IPS DF 6.9 (cell line): ENCODE measurements at places on chromosomes 6 and 20.

GRCh38 chr6:80594461-80594860 lies 488.0 kb downstream of the BCKDHB start:
- no peak for DNase-seq

- no peak for DNase-seq
Measured at GRCh38 chr6:158471339-158471738, 88.6 kb upstream of the TMEM181 start.

DNA sequence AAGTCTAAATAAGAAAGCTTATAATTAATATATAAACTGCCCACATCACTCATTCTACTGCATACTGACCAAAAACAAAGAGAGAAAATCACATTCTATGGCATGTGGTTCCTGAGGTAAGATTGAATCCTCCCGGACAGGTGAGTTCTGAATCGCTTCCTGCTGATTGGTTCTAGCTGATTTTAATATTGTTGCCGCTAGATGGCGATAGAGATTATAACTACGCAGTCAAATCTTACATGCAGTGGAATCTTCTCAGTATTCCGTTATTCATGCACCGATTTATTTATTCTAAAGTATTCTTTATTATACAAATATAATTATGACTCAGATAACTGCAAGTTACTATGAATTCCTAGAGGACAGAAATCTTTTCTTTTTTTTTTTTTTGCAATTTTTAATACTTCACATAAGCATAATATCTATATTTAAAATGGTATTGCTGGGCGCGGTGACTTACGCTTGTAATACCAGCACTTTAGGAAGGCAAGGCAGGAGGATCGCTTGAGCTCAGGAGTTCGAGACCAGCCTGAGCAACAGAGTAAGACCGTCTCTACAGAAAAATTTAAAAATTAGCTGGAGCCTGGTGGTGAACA lies 24.2 kb upstream of the TMX4 start:
- peak; percentile 22 for DNase-seq

DNA sequence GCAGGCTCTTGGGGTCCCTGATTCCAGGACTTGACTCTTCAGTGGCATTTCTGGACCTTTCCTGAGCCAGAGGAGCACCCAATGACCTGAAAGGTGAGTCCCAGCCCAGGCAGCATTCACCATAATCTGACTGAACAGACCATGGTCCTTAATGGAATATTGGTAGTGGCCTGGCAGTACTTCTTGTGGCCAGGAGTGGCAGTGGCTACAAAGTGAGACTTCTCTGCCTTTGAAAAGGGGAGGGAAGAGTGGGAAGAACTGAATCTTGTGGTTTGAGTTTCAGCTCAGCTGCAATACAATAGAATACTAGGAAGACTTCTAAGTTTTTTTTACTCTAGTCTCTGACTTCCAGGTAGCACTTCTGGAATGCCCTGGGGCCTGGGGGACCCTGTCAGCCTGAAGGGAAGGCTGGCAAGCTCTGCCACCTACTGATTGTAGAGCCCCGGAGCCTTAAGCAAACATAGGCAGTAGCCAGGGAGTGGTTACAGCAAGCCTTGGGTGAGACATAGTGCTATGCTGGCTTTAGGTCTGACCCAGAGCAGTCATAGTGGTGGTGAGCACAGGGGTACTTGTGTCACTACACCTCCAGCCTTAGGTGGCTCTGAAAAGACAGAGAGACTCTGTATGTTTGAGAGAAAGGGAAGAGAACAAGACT lies 674.2 kb upstream of the MANEA start:
- no peak for DNase-seq

DNA sequence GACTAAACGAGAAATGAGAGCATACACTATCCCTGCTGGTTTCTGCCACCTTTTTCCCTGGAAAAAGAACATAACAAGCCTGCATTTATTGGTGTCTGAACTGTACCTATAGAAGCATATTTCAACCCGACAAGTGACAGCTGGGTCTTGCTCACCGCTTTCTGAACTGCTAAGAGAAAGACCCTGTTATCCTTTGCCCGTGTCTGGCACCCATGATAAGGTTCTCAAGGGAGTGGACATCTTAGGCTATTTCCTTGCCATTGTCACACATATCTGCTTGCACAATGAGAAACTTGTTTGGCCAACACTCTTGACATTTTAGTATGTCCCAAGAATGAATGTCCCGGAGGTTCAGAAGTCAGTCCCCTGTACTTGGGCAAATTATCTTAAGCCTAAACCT lies 19.3 kb downstream of the RIPOR2 start:
- DNase-seq, result no peak

GRCh38 chr20:43976547-43976946 lies 61.9 kb downstream of the TOX2 start:
- DNase-seq, result no peak

DNA sequence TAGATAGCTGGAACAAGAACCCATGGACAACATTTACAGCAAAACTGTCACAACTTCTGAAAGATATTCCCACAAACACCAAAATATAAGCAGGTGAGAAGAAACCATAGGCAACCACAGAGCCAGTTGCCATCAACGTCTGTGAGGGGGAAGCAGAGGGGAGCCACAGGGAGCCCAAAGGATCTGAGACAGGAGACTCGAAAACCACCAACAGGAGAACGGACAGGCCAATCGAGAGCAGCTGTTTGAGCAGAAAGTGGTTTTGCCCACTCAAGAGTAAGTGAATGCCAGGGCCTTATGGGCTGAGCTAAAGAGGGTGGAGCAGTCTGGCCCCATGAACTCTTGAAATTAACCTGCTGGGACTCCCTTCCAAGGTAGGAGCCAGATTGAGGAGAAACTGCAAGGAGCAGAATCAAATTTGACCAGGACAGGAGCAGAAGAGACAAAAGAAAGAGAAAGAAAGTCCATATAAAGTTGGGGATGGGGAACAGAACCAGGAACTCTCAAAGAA lies 195.4 kb downstream of the ANKRD60 start:
- DNase-seq, result no peak

DNA sequence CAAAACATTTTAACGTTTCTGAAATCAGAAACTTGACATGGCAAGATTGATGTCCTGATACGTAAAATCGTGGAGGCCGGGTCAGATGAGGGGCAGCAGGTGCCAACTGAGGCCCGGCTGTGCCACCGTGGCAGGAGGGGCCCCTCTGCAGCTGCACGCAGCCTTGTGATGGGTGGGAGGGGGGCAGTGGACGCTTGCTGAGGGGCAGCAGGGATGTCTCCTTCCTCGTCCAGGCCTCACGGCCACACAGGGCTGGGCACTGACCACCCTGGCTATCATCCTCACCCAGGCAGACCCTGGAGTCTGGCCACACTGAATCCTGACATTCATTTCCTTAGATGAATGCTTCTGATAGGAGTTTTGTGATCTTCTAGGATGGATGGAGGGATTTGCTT lies 114.7 kb downstream of the ERMARD start:
- DNase-seq, result no peak

GRCh38 chr6:117615750-117616390 lies 13.6 kb upstream of the GOPC start:
- no peak for DNase-seq

DNA sequence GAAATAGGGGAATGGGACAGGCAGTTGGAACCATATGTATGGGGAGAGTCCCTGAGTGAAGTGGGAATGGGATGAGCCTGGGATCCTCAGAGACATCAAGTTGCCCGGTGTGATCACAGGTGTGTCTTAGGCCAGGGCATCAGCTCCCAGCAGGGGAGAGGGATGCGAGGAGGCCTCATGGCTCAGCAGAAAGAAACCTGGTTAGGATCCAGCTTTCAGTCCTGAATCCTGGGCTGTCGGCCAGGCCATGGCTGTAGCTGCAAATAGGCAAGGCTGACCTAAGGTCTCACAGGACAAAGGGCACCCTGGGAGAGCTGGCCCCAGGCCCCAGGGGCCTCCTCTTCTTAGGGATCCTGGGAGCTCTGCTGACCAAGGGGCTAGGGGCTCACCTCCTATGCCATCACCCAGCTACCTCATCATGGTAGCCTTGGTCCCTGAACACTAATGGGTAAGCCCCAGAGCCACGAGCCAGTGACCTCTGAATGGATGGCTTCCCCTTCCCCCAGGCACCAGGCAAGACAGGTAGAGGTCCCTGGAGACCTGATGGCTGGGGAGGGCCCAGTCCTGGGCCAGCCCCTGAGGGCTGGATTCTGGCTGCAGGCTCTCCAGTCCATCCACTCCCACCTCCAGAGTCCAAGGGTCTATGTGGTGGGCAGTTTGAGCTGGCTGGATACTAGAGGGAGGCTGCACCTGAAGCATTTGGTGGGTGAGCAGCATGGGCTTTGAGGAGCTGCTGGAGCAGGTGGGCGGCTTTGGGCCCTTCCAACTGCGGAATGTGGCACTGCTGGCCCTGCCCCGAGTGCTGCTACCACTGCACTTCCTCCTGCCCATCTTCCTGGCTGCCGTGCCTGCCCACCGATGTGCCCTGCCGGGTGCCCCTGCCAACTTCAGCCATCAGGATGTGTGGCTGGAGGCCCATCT lies at the start of gene SLC22A7:
Gene SLC22A7, plus strand, starts transcription at position 617 of the 921 bp plus-strand sequence. Its CDS starts 99 bp downstream, at position 716.
- no peak for DNase-seq

DNA sequence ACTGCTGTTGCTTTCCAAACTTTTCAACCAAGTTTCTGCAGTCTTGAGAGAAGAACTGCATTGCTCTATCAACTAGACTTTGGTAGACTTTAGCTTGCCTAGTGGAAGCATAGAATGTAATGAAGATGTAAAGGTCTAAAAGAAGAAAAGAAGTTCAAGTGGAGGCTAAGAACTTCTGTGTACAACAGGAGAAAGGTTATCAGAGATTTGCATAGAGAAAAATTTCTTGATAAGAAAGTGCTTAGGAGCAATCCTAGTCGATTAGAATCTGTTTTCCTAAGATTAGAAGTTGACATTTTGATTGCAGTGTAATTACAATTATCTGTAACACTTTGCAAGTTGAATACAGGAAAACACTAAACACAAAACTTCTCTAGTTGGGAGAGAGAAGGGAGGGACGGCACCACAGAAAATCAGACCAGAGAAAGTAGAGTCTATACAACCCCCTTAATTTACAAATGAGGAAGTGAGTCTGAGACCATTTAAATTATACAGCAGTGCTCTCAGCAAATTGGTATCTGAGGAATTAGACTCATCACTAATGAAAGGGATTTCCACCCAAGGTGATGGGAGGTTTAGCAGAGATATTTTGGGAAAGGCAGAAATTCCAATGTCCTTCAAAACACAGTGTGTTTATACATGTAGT lies 194.3 kb upstream of the MARCKS start:
- no peak for DNase-seq

- no peak for DNase-seq
Measured at GRCh38 chr6:70844301-70844700, 112.6 kb downstream of the B3GAT2 start.

- DNase-seq, result no peak
Measured at GRCh38 chr6:165543781-165544180, 119.3 kb downstream of the PDE10A start.

GRCh38 chr6:13427801-13428582 lies 59.4 kb downstream of the GFOD1 start:
- no peak for DNase-seq

DNA sequence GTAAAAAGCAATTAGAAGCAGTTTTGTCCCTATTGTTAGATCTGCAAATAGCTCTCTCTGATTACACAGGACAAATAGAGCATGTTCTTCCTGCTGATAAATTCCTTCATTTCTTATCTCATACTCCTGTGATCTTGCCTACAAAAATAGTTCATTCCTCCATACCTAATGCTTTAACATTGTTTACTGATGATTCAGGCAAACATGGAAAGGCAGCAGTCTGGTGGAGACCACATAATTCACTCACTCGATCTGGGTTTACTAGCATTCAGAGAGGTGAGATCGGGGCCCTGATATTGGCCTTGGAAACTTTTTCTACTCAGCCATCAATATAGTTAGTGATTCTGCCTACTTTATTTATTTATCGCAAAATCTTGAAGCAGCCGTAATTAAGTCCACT lies 20.2 kb downstream of the HLA-DPA1 start:
- no peak for DNase-seq

DNA sequence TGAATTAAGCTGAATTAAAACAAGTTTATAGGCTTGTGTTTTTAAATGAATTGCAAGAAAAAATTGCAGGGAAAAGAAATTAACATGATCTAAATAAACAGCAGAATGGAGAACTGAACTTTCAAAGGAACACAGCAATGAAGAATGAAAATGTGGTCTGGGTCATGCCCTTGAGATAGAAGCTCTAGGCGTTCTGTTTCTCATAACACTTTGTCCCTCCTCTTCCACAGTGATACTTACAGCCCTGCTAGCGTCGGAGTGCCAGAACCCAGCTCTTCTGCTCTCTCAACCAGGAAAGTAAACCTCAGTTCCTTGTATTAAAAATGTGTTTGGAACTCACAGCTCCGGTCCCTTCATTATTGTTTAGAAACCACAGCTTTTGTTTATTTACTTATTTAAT lies 11.4 kb downstream of the HMGCLL1 start:
- no peak for DNase-seq
